Stimulated activated CD4-positive, alpha-beta T cell treated with anti-CD3 and anti-CD28 coated beads, Interleukin-2, amount 100 ng/mL, for 4 hours (primary cell): ENCODE measurements at places on chromosomes 1 and 21.

GRCh38 chr1:218499011-218499691 is 154.0 kb downstream of the TGFB2 start:
- no peak for DNase-seq

GRCh38 chr1:55062801-55063576 is 23.6 kb downstream of the PCSK9 start:
- DNase-seq, result no peak

- DNase-seq, result no peak
These were observed 108.1 kb downstream of the MAP3K21 start for GRCh38 chr1:233435622-233436021.

DNA sequence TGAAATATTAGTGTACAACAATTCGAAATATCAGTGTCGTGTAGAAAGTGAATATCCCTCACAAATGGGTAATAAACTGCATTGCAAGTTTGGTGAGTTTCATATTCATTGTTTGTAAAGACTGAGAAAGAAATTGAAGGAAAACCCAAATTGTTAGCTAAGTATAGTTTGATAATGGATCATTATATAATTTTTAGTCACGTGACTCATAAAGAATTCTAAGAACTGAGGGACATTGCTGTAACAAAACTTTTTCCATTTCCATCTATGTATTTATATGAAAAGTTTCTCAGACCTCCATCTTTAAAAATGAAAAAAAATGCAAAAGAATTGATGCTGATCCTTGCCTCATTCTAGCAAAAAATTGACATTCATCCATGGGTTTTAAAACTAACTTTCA is 36.0 kb upstream of the SGIP1 start:
- DNase-seq, result no peak

DNA sequence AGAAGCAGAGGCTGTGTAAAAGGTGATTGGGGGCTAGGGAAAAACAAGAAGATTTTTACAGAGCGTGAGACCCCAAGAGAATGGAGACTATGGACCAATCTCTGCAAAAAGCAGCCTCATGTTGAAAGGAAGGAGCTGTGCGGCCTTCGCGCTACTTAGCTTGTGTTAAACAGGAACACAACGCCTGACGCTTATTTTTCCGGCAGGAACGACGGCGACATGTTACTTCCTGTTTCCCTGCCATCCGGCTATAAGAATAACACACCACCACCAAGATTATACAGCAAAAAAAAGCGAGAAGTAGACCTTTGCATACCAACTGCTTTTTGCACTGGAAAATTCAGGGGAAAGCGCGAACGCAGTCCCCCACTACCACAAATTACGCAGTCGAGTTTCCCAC is 272.7 kb downstream of the FAM72C start:
- DNase-seq, result no peak
